Smooth muscle cell of the brain vasculature (primary cell): ENCODE measurements at places on chromosomes 16 and 17.

DNA sequence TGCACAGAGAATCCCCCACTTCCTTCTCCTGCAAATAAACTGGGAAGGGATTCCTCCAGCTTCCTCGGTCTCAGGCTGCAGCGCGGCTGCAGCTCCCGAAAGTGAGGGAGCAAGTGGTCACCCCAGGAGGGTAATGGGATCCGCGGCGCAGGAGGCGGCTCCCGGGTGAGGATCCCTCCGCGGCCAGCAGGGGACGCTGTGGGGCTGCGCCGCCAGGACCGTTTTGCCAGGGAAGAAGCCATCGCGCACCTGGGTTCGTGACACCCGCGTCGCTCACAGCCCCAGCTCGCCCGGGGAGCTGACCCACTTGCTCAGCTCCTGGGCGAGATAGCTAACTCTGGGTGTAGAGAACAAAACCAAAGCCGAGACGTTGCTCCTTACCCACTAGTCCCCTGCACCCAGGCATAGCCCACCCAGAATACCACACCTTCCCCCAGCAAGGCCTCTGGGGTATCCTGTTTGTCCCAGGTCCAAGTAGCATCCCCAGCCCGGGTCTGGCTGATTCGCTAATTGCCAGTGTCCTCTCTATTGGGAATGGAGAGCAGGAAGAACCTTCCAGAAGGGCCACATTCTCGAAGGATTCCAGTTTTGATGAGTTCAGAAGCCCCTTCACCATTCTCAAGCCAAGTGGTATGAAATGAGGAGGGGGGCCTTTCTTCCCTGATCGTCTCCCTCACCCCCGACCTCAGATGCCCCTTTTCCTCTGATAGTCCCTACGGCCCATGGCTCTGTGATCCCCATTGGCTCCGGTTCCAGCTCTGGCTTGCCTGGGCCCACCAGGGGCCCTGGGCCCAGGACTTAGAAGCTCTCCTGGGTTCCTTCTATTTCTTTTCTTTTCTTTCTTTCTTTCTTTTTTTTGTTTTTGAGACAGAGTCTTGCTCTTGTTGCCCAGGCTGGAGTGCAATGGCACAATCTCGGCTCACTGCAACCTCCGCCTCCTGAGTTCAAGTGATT, 14.1 kb downstream of the CYGB start:
- no peak for DNase-seq

GRCh38 chr16:82755570-82756282, 129.0 kb downstream of the CDH13 start:
- DNase-seq, result no peak

GRCh38 chr16:49663081-49664065, 192.5 kb downstream of the ZNF423 start:
- no peak for DNase-seq

GRCh38 chr16:84246679-84247077, 6.9 kb upstream of the KCNG4 start:
- no peak for DNase-seq

- no peak for DNase-seq
Observed at GRCh38 chr17:43740541-43740940, 18.1 kb downstream of the SOST start.

DNA sequence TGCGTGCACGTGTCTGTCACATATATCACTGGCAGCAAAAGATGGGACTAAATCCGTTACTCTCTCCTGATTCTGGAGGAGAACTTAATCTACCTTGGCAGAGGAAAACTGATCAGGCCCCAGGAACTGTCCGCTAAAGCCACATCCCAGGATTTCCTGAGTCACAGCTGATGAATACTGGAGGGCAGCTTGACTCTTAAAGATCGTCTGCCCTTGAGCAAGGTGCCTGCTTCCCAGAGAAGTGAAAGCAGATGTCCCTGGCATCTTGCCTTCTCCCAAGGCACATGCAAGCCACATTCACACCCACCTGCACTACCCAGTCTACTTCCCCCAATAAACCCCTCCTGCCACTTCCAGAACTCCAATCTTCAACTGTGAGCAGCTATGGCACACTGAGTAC, 99.8 kb downstream of the CPPED1 start:
- DNase-seq, result no peak

DNA sequence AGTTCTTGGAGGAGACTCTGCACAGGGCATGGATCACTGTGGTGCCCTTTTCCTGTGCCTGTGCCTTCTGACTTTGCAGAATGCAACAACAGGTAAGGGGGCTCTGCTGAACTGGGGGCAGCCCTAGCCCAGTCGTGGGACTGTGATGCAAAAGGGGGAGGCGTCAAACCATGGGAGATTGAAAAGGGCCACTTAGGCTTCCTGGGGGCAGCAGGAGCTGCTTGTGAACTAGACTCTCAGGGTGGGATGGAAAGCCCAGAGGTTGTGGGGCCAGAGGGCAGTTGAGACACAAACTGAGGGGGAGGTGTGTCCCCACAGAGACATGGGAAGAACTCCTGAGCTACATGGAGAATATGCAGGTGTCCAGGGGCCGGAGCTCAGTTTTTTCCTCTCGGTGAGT, 19.6 kb downstream of the ADGRG5 start:
- DNase-seq, result no peak

DNA sequence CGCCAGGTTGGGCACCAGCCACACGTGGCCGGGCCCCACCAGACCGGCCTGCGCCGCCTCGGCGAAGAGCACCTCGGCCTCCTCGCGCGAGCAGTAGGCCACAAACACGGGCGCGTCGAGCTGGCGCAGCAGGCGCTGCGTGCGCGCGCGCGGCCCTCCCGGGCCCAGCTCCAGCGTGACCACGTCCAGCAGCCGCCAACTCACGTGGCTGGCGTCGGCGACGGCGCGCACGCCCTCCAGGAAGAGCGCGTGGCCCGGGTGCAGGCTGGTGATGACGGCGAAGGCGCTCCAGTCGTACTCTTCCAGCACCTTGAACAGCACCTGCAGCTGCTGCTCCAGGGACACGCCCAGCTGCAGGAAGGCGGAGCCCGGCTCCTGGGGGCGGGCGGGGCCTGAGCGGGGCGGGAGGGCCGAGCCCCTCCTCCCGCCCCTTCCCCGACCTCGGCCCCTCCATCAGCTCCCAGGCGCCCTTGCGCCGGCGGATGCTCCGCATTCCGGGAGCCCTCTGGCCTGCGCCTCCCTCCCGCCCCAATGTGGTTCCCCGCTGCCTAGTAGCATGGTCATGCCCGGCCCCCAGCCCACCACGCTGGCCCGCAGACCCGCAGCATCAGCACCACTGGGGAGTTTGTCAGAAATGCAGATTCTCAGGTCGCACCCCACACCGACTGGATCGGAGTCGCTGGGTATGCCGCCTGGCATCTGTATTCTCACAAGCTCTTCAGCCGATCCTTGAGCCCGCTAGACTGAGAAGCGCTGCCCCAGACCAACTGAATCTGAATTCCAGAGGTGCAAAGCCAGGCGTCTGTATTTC, 7.2 kb downstream of the GRIN2C start:
- DNase-seq, result no peak

DNA sequence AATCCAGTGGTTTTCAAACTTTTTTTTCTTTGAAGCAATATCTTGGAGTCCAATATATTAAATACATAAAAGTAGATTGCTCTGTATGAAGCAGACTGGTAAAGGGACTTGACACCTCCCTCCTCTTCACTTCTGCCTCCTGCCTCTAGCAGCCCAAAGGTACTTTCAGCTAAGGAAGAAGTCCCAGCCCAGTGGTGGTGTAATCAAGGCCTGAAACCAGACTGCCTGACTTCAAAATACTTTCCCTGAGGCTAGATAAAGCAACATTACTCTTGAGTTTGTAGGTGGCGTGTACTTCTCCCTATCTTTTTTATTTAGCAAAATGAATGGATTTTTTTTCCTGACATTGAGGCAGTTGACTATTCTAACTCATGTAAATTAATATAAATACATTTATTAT, 122.4 kb upstream of the TMEM97 start:
- no peak for DNase-seq

DNA sequence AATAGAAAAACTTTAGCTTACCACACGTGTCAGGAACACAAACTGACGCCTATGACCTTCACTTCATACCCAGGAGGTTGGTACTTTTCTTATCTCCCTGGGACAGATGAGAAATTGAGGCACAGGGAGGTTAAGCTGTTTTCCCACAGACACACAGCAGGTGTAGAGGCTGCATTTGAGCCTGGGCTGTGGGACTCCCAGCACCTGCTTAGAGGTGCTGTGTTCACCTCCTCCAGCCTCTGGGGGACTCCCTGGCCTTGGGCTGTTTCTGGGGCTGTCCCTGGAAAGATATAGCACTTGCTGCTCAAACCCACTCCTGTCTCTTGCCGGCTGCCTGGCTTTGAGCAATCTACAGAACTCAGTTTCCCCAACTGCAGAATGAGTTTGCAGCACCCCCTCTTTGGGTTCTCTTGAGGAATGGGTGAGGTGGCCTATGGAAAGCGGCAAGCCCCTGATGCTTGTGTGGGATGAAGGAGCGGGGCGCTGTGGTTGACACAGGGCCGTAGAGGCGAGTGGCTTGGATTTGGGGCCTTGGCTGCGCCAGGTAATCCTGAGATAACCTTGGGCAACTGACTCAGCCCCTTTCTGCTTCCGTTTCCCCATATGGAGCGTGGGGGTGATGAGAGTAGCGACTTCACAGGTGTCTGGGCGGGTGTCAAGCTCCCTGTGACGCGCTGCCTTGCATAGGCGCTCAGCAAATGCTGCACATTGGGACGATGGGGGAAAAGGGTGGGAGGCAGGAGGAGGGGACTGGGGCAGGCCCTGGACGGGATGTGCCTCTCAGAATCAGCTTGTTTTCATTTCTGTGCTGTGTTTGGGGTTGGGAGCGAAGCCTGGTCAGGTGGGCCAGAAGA, 104.5 kb upstream of the CIBAR2 start:
- no peak for DNase-seq

GRCh38 chr16:1333149-1333812, at the start of gene BAIAP3:
BAIAP3 (plus strand) TSS chr16:1333645; CDS start chr16:1338550, 4,905 bp downstream.
- DNase-seq, result no peak

DNA sequence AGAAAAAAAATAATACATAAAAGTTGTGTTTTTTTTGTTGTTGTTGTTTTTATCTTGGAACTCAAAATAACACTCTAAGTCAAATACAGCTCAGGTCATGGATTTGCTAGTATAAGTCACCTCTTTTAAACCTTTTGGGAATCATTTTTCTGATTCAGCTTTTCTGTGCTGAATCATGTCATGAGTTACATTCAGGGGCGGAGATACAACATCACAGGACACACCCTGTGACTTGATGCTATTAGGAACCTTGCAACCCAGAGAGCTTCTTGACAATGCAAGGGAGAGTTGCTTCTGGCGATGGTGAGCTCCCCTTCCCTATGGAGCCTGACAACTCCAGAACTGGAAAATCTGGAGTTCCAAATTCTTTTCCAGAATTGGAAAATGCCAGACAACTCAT, 358.3 kb upstream of the C16orf82 start:
- DNase-seq, result no peak

- no peak for DNase-seq
Observed at GRCh38 chr17:67879662-67880061, 54.4 kb downstream of the BPTF start.

DNA sequence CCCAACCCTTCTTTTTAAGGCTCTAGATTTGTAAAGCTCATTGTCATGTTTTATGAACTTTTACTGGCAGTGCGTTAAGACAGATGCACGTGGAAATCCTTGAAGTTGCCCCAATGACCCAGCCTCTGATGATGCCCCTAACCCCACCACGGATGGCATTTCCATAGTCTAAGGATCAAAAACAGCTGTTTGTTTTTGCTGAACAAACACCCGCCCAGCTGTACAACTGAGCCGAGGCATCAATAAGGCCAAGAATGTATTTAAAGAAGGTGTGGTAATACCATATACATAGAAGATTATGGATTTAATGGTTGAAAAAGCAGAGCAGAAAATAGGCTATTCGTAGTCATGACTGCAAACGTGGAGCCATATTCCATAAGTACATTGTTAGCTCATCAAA, 83.7 kb downstream of the SALL1 start:
- DNase-seq, result no peak

DNA sequence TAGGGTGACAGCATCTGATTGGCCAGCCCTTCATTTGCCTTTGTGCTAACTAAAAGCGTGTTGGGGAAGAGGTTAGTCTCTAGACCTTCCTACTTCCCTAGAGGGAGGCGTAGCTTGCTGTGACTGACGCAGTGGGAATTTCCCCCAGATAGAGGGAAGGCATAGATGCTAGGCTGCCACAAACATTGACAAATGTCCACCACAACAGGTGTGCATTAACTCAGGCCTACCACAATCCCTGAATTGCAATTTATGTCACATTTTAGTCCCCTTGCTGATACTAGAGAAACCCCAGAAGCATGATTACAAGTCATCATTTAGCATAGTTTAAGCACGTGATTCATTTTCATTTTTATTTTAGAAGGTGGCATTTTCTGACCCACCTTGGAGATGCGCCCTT, 76.3 kb upstream of the WSB1 start:
- DNase-seq, result no peak

DNA sequence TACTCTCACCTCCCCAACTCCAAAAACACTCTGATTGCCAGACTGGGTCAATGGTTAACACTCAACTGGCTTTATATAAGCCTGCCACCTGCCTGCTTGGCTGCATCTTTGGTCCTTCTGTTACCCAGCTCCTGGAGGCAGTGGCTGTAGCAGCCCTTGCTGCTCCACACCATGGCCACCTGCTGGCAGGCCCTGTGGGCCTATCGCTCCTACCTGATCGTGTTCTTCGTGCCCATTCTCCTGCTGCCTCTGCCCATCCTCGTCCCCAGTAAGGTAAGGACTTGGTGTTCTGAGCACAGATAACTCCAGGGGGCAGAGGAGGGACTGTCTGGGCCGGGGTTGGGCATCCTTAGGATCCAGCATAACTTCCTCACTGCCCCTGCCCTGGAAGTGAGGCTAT, at the start of gene SLC13A2:
Gene SLC13A2 (plus strand): TSS at position 103 of the 400 bp plus-strand sequence. CDS start 69 bp downstream, at position 172.
- no peak for DNase-seq

DNA sequence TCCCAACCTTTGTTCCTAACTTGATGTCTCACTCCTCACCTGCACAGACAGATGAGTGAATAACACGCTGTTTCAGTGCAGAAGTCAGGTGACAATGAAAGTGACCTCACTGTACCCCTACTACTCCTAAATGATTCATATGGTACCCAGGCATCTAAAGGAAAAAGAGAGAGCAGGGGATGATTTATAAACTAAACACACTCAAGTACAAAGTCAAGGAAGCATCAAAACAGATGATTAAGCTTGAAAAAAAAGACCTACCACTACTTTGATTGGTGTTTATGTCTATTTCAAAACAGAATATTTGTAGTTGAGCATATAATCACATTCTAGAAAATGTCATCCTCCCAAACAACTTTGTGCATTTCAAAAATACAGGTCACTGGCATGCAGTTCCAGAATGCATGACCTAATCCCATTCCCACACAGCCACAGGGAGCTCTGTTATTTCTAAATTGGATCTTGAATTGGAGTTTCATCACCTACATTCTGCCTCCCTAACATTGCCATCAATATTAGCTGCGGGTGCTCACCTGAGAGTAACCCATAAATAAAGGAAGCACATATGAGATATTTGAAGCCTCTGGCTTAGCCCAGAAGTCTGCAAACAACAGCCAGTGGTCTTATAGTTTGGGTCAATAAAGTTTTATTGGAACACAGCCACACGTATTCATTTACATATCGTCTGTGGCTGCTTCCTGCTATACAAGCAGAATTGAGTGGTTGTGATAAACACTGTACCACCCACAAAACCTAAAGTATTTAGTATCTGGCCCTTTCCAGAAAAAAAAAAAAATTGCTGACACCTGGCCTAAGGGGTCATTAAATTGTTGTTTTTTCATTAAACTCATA, 14.0 kb downstream of the HS3ST3A1 start:
- no peak for DNase-seq
